ENCODE measurements at places on chromosomes 3 and 15. TPM values are rescaled to one million over a fixed set of nuclear protein-coding genes. Genes with fewer than 3 reads are reported as not detected.

The TPRG1 gene
- total RNA-seq: 0.41 TPM

- DNase-seq: no peak
Observed at GRCh38 chr3:119613201-119613600, 15.5 kb downstream of the PLA1A start.

The TMIE gene
- not detected for total RNA-seq

DNA sequence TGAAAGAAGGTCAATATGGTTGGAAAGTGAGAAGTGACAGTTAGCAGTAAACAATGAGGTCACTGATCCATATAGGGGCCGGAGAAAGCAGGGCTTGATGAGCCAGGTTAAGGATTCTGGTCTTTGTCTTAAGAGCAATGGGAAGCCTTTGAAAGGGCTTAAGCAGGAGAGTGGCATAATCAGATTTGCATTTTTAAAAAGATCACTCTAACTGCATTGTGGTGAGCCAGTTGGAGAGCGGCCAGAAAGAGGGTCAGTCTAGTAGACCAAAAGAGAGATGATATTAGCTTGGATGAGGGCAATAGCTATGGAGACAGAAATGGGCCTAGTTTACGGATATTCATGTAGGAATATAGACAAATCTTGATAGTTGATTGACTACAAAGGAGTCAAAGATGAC lies 46.6 kb downstream of the CPNE4 start:
- DNase-seq: no peak

DNA sequence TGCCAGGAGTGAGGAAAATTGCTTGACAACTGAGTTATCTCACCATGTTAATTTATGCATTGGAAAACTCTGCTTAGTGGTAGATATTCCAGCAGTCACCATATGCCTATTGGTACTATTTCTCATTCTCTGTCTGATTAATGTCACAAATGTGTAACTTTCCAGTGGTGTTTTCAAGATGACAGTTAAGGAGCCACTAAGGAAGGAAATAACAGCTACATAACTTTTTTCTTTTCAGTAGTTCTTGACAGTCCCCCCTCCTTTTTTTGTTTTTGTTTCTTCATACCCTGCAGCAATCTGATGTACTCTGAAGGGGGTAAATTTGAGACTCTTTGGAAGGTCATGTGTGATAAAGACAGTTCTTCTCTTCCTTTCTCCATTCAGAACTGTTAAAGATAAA lies 13.1 kb downstream of the RASA2 start:
- no peak for DNase-seq

The SLC7A14 gene
- not detected for total RNA-seq

The IFT80 gene
- total RNA-seq: 47.0 TPM

The TMEM207 gene
- not detected for total RNA-seq

DNA sequence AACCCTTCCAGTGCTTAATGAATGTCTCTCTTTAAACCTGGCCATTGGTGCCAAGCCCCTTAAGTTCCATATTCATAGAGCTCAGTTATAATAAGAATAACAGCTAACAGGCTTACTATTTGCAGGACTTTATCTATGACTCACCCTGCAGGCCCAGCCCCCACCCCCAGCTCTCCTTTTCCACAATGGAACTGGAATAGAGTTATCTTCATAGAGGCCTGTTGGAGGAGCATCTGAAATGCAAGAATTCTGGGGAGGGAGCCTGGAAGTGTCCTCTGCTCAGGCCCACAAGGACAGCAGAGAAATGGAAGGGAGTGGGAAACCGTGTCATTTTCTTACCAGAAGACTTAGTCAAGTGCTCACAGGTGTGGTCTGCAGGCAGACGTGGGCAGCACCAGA lies 52.8 kb downstream of the SEMA5B start:
- no peak for DNase-seq

- DNase-seq: no peak
Observed at GRCh38 chr3:194129581-194130133, 6.3 kb upstream of the HES1 start.

The EFCAB12 gene
- 6.2 TPM for total RNA-seq

- no peak for DNase-seq
Observed at GRCh38 chr15:34106423-34106822, 4.5 kb downstream of the PGBD4 start.

DNA sequence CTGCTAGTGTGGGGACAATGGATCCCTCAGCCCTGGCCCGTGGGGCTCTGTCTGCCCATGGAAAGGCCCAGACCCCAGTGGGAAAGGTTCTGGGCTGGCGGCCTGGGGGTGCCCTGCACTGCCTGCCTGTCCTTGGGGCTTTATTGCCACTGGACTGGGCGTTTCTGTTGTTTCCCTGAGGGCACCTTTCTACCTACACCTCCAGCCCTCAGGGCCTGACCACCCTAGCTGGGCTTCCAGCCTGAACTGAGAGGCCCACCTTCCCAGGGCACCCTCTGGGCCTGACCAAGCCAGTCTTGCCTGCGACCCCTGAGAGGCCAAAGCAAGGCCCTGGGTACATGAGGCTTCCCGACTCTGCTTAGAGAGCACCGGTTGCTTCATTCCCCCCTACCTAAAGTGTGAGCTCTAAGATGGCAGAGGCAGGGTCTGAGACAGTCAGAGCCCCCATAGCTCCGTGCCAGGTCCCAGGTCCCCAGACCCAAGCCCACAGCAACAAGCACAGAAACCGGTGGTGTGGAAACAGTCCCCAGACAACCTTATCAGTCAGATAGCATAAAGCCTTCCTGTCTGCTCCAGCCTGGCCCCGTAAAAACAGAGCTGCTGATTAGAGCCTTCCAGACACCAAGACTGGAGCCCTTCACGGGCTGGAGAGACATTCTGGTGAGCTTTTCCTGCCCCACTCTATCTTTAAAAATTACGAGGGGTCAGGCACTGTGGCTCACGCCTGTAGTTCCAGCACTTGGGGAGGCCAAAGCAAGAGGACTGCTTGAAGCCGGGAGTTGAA lies 102.8 kb downstream of the CHSY1 start:
- no peak for DNase-seq

DNA sequence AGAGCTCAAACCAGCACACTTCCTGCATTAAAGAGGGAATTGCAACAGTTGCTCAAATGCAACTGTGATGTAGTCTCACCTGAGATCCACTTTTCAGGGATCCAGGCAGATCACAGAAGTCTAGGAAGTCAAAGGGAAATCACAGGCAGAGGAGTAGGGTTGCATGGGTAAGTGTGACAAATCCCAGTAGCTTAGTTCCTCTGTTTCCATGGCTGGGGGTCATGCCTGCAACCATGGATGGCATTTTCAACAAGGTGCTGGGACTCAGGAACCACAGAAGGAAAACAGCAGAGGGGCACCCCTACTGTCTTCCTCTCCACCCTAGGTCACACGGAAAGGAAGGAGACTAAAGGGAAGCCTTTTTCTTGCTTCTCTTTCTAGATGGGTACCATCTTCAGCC lies 36.5 kb upstream of the ARNT2 start:
- DNase-seq: no peak

The MAPKAPK3 gene
- total RNA-seq: 18.8 TPM

The LYZL4 gene
- not detected for total RNA-seq

- DNase-seq: no peak
Observed at GRCh38 chr15:39312984-39313383, 267.9 kb upstream of the THBS1 start.

The CTXN2 gene
- total RNA-seq: 0.10 TPM

- DNase-seq: no peak
Observed at GRCh38 chr15:91253605-91254004, 153.5 kb downstream of the SV2B start.

The LRRC49 gene
- total RNA-seq: 0.49 TPM

DNA sequence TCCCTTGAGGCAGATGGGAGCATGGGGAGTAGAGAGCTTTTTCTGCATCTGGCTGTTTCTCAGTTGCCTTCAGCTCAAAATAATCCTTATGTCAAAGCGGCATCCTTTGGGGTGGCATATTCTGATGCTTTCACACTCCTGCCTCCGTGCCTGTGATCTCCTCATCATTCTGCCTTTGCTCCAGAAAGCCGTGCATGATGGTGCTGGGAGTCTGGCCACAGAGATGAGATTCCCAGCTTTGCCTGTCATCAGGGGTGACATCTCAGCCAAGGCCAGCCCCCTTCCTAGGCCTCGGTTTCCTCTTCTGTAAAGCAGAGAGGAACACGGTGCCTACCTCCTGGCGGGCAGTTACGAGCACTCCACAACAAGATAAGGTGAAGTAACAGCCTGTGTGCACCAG lies 96.3 kb upstream of the ALDH1A3 start:
- no peak for DNase-seq

DNA sequence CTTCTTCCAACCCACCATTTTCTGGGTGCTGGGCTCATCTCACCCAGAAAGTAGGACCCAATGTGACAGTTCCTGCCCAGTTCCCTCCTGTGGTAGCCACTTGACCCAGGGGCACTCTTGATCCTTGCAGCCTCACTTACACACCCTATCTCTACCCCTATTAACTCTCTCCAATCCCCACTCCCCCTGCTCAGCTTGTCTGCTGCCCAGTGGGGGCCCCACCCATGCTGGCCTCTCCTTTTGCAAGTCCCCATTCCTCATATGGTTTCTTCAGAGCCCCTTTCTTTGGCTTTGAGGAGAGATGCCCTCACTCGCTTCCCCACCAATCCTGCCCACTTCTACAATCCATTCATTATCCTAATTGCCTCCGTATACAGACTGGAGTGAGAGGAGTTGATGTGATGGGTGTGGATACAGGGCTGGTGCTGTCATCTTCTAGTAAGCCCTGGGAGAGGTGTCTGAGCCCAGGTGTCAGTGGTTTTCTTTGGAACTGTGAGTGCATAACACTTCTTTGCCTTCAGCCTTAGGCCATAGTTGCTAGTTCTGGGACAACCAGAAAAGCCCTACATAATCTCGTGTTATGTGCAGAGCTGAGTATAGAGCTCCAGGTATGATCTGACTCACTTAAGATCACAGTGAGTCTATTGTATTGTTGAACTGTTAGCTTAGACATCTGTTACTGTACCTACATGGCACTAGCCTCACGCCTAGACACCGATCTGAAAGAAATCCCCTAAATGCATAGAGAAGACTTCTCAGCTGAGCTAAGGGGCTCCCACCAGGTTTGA lies 4.8 kb upstream of the CCR5 start:
- no peak for DNase-seq

DNA sequence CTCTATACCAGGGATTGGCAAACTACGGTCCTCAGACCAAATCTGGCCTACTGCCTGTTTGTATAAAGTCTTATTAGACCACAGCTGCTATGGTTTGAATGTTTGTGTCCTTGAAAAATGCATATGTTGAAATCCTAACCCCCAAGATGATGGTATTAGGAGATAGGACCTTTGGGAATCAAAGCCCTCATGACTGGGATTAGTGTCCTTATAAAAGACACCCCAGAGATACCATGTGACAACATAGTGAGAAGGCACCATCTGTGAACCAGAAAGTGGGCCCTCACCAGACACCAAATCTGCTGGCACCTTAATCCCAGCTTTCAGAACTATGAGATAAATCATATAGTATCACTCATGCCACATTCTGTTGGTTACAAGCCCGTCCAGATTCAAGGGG lies 7.4 kb downstream of the HMCES start:
- no peak for DNase-seq

DNA sequence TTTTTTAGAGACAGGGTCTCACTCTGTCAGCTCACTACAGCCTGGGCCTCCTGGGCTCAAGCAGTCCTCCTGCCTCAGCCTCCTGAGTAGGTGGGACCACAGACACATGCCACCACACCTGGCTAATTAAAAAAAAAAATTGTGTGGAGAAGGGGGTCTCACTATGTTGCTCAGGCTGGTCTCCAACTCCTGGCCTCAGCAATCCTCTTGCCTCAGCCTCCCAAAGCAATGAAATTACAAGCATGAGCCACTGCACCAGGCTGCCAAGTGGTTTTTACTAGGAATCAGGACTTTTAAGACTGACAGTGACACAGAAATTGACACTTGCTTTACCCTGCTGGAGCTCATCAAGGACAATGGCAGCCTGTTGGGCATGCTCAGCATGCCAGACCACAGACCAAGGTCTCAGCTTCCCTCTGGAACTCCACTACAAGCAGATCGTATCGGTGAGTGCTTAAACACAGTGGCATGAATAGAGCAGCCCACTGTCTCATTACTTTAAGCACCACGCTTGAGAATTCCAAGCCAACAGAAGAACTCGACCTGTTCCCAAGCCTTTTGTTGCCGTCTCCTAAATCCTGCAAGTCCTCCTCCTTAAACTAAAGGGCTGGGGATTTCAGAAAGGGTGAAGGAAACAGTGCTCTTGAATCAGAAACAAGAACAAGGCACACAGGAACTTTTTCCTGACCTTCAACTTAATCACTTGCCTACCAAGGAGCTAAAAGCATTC lies 41.4 kb downstream of the EOMES start:
- no peak for DNase-seq

The CAND2 gene
- total RNA-seq: 1.00 TPM

GRCh38 chr15:68589783-68590710 lies 11.3 kb downstream of the CORO2B start:
- no peak for DNase-seq

- DNase-seq: no peak
Observed at GRCh38 chr3:77147836-77148578, 108.1 kb downstream of the ROBO2 start.

- DNase-seq: no peak
Observed at GRCh38 chr15:41999290-42000285, 21.3 kb downstream of the PLA2G4E start.

DNA sequence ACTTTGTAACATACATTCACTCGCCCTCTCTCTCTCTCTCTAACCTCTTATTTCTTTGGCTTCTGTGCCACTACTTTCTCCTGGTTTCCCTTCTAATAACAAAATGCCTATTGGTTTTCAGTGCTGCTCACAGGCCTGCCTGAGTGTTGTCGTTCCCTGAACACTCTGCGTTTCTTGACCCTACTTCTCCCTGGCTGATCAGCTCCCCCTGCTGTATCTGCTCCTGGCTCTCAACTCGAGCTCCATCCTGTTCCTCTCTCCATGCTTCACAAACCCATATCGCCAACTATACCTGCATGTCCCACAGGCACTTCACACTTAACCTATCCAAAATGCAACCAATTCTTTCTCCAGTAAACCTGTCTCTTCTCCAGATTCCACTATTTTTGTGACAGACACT lies 111.4 kb downstream of the OPA1 start:
- DNase-seq: no peak

DNA sequence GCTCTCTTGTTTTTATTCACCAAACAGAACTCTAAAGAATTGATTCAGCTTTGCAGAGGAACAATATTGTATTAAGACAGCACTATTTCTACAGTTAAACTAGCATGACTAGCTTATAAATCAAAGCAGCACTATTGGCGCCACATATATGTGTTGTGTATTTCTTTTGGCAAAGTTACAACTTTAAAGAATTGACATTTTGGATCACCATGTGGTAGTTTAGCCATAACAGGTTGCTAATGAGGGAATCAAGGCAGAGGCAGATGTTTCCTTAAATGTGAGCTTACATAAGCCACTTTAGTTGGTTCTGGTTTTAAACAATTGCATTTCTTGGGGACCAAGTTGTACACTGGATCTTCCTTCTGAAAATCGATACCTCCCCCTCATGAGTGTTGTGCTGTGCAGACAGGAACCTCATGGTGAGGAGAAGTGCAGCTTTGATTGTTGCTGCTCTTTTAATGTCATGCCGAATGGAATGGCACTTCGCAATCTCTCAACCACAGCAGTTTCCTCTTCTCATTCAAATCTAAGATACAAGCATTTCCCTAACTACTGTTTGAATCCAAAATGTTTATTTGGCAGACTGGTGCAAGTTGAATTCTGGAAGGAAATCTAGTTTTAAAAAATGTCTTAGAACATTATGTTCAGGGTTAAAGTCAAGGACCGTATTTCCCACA lies 151.2 kb downstream of the MYRIP start:
- no peak for DNase-seq

The IREB2 gene
- 88.4 TPM for total RNA-seq

The PPP1R2 gene
- total RNA-seq: 81.8 TPM

The PTPRG gene
- total RNA-seq: 1.3 TPM

GRCh38 chr15:61528581-61528910 lies 299.4 kb upstream of the RORA start:
- no peak for DNase-seq

GRCh38 chr15:66894363-66894762 lies 171.0 kb upstream of the SMAD3 start:
- no peak for DNase-seq
